ENCODE measurements at places on chromosomes 2 and 18.

GRCh38 chr2:48356701-48357325 lies 173.1 kb upstream of the STON1 start:
- DNase-seq = peak; percentile 25

- no peak for DNase-seq
Measured at GRCh38 chr2:10740226-10740625, 18.8 kb downstream of the ATP6V1C2 start.

DNA sequence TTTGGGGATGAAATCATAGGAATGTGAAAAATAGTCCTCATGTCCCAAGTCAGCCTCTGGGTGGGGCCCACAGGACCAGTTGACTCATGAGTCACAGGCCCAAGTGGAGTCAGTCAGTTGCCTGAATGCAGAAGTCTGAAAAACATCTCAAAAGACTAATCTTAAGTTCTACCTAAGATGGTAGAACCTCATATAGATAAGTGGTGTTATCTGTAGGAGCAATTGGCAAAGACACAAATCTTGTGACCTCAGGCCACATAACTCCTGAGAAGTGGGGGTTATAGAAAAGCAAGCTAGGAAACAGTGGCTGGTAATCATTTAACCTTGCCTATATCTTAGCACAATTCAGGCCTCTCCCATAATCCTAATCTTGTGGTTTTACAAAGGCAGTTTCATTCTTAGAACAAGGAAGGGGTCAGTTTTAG lies 257.1 kb upstream of the SPOPL start:
- no peak for DNase-seq

DNA sequence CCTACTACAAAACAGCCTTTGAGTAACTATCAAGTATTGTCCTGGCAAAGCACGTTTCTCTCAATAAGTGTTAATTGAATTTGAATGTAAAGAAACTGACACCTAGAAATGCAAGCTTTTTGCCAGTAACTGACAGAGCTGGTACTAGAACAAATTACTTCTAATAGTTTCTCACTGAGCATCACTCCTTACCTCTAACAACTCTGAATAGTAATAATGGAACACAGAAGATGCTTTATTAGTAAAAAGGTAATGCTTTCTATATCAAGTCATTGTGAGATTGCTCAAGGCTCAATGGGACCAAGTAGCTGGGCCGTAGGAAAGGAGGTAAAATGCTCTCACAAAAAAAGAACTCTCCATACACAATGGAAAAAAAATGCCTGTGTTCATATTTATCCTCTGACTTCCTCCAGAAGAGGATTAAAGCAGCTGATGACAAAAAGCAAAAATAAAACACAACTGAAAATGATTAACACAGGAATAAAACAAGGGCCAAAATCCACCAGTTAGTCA lies 11.8 kb downstream of the RASGRP3 start:
- no peak for DNase-seq

- peak; percentile 34 for DNase-seq
Measured at GRCh38 chr2:26318950-26319349, 27.0 kb upstream of the SELENOI start.

DNA sequence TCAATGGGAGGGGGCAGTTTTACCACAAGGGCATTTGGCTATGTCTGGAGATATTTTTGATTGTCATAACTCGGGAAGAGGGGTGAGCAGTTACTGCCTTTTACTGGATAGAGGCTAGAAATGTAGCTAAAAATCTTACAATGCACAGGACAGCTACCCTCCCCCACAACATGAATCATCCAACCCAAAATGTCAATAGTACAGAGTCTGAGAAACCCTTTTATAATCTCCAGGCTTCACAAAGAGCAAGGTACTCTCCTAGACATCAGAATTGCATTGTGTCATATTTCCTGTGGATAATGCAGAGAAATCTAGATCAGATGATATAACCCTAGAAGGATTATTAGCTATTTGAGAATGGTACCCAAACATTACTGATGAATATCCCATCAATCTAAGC lies 277.1 kb upstream of the NRP2 start:
- no peak for DNase-seq

Data from NCI-H526 treated with DMSO at 0.1 percent for 48 hours (cell line).